ENCODE measurements at places on chromosomes 6 and 20.

- DNase-seq = no peak
Observed at GRCh38 chr6:52662031-52662430, 8.9 kb upstream of the TMEM14A start.

GRCh38 chr6:149938571-149939355 lies 3.1 kb upstream of the ULBP2 start:
- peak; percentile 60 for DNase-seq

- DNase-seq = no peak
Observed at GRCh38 chr6:4354181-4354580, 218.8 kb upstream of the ECI2 start.

DNA sequence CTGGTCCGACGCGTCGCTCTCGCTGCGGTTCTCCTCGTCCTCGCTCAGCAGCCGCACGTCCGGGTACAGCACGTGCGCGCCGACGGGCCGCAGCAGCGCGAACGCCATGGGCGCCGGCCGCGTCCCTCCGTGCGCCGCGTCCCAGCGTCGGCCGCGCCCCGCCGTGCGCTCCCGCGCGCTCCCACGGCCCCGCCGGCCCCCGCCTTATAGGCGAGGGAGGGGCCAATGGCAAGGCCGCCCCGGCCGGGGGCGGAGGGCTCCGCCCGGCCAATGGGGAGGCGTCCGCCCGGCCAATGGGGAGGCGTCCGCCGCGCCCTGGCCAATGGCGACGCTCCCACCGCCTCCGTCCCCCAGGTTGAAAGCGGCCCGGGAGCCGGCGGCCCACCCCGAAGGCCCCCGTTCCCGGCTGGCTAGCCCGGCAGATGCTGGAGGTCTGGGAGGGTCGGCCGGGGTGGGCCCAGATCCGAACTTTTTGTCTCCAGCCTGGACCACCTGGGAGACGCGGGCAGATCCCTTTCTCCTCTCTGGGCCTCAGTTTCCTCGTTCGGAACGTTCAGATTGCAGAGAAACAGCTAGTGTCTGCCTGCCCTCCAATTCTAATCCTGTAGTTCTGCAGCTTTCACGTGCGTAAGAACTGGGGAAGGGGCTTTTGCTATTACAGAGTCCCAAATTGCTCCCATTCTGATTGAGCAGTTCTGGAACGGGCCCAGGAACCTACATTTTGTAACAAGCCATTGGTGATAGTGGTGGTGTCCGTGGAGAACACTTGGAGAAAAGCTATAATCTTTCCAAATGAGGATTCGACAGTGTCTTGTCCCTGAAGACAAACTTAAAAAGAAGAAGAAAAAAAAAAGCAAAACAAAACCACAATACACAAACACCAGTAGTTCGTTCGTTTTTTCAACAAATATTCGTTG lies at the start of gene TCF15:
TSS of gene TCF15 (minus strand) at position 180 of the 917 bp plus-strand sequence. CDS start at position 108, 72 bp downstream.
- no peak for DNase-seq

GRCh38 chr6:95110767-95111166 lies 466.6 kb upstream of the MANEA start:
- no peak for DNase-seq

DNA sequence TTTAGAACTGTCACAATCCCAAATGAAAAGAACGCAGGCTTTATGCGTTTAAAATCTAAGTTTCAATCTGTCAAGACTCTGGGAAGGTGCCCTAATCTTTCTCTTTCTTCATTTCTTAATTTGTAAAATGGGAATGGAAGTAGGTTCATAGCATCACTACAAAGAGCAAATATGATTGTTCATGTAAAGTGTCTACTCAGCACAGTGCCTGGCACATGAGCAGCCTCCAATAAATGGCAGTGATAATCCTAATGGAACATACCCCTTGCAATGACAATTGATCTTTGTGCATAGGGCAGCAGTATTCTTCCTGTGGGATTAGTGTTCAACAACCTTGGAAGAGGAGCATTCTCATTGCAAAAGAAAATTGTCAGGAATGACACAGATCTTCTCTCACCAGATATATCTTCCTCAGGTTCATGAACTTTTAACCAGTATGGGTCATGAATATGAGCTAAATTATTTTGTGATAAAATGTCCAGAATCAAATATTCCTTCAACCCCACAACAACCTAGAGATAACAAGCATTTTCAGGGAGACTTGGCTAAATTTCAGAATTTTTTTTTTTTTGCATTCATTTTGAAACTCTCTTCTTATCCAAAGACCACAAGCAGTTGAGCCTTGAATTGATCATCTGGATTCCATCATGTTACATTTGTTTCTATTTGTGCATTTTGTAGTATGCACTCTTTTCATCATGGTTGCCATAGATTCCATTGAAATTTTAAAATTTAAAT lies 149.1 kb downstream of the TBX18 start:
- DNase-seq = no peak

- DNase-seq = no peak
Observed at GRCh38 chr20:10217721-10218410, 764 bp upstream of the SNAP25 start.

DNA sequence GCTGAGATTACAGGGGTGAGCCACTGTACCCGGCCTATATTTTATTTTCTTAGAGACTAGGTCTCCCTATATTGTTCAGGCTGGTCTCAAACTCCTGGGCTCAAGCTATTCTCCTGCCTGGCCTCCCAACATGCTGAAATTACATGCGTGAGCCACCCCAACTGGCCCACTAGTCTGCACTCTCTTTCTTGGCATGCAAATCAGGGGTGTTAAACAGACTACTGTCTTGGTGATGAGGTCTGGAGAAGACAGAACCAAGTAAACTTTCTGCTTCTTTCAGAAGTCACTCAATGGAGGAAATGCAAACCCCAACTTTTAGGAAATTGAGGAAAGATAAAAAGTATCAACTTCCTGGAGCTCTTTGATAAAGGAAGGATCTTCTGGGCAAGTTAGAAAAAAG lies 8.0 kb upstream of the TUBB2B start:
- DNase-seq = no peak

- DNase-seq = no peak
Observed at GRCh38 chr6:16400248-16400760, 161.9 kb downstream of the GMPR start.

- DNase-seq = no peak
Observed at GRCh38 chr20:40668449-40669228, 20.4 kb downstream of the MAFB start.

DNA sequence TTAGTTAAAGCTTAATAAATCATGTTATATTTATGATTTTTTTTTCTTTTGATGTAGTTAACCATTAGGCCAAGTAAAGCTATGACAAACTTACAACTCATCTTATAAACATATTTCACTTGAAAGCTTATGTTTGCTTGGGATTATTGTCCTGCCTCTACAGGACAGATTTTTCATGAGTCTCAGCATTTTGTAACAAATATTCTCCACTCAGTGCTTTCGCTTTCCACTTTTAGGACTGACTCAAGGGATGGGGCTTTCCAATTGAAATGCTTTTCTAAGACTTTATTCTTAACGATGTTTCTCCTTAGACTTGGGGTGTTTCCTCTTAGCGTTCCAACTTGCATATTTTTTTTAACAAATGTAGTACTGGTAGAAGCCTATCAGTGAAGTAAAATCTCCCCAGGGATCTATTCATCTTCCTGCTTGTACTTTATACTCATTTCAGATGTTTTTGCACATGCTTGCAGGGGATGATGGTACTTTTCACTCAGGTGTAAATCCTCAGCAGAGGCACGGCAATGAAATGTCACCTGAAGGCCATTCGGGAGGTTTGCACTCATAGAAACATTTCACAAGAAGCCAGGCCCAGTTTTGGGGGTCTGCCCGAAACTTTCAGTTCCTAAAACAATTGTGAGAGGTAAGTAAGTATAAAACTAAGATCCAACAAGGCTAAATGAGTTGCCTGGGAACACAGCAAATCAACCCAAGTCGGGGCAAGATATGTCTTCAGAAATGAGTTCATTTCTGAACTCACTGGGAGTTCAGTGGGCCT lies 298.1 kb upstream of the FOXQ1 start:
- DNase-seq = no peak
